ENCODE measurements at places on chromosomes 3 and 15. TPM values are rescaled to one million over a fixed set of nuclear protein-coding genes. Genes with fewer than 3 reads are reported as not detected.
A peak's percentile ranks its signal among the peaks of the same experiment; 100 is the strongest.

The GPR62 gene
- total RNA-seq, result not detected

The C3orf22 gene
- not detected for total RNA-seq

The SV2B gene
- 3.3 TPM for total RNA-seq

The SLC12A8 gene
- 13.6 TPM for total RNA-seq

The GABRR3 gene
- total RNA-seq, result not detected

The SLC25A38 gene
- total RNA-seq, result 30.8 TPM

The C3orf85 gene
- total RNA-seq, result not detected

- no peak for DNase-seq
These were observed 66.2 kb downstream of the C3orf80 start for GRCh38 chr3:160291290-160291908.

GRCh38 chr3:187084126-187084525, 55.2 kb downstream of the RPL39L start:
- DNase-seq, result no peak

DNA sequence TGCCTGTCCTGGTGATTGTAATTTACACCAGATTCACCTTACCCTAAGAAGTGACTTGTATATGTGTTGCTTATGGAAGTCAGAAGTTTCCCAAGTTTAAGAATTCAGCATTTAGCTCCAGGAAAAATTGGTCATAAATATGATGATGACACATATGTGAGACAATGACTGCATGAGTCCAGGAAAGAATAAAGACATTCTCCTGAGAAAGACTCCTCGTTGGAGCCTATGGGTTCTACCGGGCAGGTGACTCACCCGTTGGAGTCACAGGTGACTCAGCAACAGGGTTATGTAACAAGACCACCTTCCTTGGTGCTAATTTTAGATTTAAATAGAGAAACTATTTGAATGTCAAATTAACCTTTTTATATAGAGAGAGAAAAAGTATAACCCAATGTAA, 662.4 kb downstream of the FHIT start:
- peak; percentile 64 for DNase-seq

DNA sequence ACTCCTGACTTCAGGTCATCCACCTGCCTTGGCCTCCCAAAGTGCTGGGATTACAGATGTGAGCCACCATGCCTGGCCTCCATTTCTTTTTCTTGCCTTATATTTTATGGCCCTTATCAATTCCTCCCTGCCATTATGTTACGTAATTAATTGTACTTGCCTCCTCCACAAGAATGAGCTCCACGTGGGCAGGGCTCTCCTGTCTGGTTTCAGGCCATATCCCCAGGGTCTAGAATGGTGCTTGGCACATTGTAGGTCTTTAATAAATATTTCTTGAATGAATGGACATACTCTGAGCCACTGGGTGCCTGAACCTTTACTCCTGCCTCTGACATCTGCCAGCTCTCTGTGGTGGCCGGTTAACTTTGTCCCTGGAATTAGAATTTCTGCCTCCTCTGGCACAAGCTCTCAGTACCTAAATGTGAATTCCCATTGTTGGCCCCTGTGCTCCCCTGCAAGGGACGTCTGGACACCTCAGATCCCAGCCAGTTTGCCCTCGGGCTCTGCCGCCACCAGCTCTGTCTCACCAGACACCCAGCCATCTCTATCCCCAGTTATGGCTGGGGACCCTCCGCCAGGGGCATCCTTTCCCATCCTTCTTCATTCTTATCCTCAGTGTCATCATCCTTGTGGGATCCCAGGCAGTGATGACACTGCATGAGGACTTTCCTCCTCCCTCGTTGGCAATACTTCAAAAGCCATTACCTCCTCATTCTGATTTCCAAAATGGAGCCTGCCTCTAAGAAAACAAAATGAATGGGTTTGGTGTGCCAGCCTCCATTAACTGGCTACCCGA, 165.6 kb upstream of the SMAD3 start:
- DNase-seq, result no peak

DNA sequence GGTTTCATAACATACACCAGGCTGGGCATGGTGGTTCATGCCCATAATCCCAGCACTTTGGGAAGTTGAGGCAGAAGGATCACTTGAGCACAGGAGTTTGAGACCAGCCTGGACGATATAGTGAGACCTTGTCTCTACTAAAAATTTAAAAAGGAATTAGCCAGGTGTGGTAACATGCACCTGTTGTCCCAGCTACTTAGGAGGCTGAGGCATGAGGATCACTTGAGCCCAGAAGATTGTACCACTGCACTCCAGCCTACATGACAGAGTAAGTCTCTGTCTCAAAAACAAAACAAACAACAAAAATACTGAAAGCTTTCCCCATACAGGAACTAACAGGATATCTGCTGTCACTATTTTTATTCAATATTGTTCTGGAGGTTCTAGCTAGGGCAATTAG, 20.9 kb downstream of the GREM1 start:
- no peak for DNase-seq

GRCh38 chr3:23219552-23219951, 16.4 kb downstream of the UBE2E2 start:
- no peak for DNase-seq

DNA sequence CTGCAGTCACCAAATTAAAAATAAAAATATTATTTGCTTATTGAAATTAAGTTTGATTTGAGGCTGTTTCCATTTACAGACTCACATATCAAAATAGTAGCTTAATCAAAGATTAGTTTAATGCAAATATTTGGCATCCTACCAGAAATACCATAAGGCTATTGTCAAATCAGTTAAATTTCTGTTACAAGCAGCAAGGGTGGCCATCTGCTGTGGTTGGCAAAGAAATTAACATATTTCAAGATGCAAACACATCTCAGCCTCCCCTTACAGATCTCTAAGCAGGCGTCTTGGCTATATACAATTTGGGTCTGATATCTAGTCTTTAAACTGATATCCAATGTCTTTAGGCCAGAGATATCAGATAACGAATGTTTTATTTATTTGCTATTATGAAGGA, 83.2 kb upstream of the NEDD4 start:
- DNase-seq, result no peak

- no peak for DNase-seq
These were observed 3.2 kb downstream of the SENP7 start for GRCh38 chr3:101509811-101510210.

- DNase-seq, result no peak
These were observed 11.6 kb downstream of the OXTR start for GRCh38 chr3:8757551-8758518.

DNA sequence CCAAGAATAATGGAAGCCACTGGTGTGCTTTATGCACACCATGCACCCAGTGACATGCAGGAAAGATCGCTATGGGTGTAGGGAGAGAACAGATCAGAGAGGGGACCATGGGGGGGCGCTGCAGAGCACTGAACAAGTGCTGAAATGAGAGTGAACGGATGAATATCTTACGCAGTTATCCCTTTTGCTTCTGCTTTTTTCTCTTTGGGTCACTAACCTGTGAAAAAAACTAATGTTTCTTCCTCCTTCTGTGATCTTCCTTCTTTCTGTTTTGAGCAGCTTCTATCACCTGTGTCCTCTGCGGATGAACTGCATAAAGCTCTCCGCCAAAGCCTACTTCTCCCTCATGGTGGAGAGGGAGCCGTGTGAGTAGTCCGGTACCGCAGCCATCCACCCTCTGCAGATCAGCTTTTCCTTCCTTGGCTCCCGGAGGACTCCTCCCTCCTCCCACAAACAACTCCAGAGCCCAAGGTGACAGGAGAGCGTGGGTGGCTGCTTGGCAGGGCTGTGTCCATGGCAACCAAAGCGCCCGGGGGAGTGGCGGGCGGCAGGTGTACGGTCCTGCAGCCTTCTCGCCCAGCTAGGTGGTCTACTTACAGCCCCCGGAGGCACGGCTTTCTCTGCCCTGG, 106.2 kb downstream of the DGKG start:
- DNase-seq, result no peak

DNA sequence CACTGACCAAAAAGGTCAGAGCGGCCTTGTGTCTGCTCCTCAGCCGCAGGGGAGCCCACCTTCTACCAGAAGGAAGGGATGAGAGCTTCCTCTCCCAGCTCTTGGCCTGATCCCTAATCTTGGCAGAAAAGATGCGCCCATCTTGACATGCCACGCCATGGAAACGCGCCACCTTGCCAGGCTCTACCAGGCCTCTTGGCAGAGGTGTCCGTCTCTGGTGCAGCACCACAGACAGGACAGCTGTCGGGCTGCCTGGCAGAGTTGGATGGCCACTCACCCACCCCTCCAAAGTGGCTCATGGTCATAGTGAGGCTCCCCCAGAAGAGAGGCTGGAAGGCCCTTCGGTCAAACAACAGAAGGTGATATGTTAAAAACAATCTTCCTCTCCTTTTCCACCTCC, 105.2 kb downstream of the LIPC start:
- no peak for DNase-seq

GRCh38 chr15:84582583-84583157, 18.1 kb upstream of the ZSCAN2 start:
- no peak for DNase-seq

DNA sequence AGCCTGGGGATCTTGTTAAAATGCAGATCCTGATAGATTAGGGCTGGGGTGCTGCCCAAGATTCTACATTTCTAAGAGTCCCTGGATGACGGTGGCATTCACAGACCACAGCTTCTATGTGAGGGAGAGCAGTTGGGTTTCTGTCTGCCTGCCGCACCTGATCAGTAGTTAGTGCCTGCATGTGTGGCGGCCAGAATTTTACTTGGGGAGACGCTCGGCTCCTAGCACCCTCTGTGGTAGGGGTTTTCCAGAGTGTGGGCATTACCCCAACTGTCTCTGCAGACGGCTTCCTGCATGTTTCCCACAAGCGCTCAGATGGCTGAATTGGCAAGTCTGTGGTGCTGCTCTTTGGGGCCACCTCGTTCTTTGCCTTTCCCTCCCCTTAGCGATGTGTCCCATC, 8.3 kb downstream of the GHRL start:
- DNase-seq, result no peak

DNA sequence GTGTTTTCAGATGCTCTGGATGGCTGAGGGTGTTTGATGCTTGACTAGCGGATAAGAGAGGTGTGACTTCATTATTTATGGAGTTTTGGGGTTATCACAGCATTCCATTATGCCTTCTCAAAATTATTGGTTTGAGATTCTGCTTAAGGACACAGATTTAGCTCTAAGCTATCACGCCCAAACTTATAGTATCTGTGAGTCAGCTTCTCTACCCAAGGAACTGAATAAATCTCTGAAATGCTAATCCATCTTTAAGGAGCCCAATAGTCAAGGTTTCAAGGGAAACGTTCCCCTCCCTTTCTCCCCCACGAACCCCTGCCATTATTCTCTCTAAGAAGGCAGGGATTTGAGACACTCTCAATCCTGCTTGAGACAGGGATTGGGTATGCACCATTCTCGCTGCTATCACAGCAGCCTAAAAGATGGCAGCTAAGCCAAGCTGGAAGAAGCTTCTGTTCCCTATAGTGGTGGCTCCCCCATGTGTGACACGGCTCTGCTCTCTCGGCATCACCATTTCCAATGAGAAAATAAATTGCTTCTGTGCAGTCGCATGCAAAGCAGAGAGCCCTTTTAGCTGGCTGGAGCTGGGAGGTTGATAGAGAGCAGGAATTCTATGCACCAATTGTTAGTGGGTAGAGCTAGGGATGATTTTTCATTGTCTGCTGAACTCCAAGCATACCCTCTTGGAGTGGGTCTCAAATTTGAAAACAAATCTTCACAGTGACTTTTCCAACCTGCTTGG, 151.1 kb downstream of the IL20RB start:
- DNase-seq, result no peak

DNA sequence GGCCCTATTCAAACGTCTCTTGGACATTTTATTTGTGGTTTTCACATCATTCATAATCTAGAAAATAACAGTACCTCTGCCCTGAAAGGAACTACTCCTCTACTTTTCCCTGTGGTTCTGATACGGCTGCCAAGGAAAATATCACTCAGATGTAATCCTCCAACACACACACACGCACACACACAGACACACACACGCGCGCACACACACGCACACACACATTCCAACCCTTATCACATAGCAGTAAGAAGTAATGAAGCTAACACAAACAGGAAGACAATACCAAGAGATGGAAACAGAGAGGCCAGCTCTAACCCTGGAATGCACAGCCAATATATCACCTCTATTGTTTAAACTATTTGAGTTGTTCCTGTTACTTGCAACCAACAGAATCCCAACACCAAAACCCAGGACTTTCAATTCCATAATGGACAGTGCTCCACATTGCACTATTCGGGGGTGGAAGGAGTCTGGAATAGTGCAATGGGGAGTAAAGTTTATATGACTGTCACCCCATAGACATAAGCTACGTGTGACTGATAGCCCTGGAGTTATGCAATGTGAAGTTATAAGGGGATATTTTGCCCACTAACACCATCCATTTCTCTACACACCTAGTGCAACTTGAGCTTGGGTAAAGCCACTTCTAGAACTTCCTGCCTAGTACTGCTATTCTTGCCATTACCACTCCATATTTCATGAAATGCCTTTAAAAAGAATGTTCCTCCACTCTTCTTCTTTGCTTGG, 71.3 kb upstream of the FNDC3B start:
- DNase-seq, result no peak
